ENCODE measurements at places on chromosomes 1 and 21.

- DNase-seq, result no peak
Measured at GRCh38 chr1:226983247-226983991, 43.3 kb downstream of the COQ8A start.

- no peak for DNase-seq
Measured at GRCh38 chr1:154176337-154176736, 15.6 kb downstream of the TPM3 start.

GRCh38 chr1:162213281-162213912 lies 143.9 kb downstream of the NOS1AP start:
- no peak for DNase-seq

- no peak for DNase-seq
Measured at GRCh38 chr1:32345289-32345827, 9.3 kb upstream of the MARCKSL1 start.

- DNase-seq, result no peak
Measured at GRCh38 chr1:14824314-14824915, 225.9 kb downstream of the KAZN start.

DNA sequence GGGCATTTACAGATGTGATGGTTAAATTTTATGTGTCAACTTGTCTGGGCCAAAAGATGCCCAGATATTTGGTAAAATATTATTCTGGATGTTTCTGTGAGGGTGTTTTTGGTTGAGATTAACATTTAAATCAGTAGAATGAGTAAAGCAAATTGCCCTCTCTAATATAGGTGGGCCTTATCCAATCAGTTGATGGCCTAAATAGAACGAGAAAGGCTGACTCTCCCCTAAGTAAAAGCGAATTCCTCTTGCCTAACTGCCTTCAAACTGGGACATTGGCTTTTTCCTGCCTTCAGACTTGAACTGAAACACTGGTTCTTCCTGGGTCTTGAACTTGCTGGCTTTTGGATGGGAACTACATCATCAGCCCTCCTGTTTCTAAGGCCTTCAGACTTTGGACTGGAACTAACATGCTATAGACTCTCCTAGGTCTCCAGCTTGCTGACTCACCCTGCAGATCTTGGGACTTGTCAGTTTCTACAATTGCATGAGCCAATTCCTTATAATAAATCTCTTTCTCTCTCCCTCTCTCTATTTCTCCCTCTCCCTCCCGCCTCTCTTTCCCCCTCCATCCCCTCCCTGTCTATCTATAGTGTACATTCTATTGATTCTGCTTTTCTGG lies 10.2 kb upstream of the NAV1 start:
- DNase-seq, result no peak

- DNase-seq, result no peak
Measured at GRCh38 chr1:217389895-217390294, 241.0 kb downstream of the GPATCH2 start.

DNA sequence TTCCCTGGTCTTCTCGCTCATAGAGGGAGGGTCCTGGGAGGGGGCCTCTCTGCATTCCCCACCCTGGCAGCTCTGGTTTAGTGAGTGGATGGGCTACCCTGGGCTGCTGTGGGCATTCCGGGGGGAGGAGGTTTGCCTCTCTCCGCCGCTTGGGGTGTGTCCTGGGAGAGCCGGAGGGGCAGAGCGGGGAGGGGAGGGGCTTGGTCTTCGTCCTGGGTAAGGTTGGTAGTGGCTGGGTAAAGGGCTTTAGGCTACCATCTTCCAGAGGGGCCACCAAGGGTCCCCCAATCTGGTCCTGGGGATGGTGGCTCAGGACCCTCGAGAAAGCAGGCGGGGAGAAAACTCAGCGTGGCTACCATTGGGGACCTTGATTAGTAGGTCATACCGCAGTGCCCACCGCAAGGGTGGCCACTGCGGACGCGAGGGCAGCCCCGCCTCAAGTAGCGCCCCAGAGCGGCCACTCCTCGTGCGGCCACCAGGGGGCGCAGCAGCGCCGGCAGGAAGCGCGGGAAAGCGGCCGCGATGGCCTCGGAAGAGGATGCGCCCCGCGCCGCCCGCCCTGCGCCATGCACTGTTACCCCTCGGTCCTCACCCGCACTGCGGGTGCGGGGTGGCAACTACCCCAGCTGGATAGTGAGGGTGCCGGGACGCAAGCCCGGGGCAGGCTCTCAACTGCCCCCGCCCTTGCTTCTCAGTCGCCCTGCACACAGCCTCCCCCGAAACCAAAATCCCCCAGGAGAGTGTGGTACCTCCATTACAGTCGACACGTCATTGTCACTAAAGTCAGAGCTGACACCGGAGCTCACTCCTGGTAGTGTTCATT lies 44.1 kb upstream of the SLC25A33 start:
- peak; percentile 65 for DNase-seq

GRCh38 chr1:61370177-61370912 lies 288.0 kb downstream of the NFIA start:
- no peak for DNase-seq

DNA sequence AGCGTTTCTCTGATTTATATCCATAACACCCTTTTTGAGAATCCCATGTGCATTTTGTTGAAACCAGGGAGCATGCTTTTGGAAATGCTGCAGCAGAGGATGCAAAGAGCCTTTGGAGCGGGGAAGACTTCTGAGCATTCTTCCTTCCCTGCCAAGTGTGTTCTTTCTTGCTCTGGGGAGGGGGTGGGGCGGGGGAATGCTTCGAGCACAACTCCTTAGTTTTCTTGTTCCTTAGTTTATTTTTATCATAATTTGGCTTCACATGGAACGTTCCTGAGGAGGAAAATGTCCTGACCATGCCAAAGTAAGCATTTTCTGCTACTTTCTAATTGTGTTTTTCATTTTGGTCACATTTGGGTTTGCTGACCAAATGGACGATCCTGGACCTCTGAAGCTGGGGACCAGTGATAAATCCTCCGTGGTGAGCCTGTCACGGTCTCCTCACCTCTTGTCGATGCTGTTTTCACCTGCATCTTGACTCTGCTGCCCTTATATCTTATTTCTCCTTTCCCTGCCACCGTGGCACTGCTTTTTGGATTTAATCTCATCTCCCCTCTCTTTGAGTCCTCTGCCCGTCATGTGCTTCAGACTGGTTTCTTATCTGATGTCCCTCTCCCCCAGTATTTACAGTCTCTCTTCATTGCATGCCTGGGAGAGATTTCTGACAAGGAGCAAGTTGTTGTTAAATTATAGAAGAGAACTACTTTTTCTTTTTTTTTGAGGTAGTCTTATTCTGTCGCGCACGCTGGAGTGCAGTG lies 2.4 kb downstream of the CTPS1 start:
- no peak for DNase-seq

DNA sequence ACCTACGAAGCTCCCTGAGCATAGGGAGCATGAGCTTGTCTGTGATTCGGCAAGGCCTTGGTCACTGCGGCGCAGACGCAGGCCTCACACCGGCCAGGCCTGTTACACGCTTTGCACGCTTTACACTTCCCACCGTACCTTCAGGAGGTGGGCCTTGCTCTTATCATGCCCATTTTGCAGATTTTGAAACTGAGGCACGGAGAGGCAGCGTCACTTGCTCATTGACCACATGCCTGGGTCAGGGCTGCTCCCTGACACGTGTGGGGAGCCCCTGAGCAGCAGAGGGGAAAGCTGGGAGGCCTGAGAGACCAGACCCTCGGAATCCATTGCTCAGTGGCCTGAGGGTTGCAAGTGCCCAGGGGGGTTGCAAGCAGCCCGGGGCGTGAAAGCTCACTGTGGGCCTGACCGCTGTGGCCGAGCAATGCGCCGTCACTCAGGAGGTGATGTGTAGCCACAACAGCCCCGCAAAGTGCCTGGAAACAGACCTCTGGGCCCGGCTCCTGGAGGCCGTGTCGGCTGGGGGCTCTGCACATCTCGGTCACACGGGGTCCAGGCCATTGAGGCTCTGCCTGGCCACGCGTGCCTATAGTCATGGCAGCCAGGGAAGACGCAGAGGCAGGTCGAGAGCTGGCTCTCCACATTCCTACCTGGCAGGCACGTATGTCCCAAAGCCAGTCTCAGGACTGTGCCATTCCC lies 6.9 kb downstream of the ARHGEF16 start:
- no peak for DNase-seq

DNA sequence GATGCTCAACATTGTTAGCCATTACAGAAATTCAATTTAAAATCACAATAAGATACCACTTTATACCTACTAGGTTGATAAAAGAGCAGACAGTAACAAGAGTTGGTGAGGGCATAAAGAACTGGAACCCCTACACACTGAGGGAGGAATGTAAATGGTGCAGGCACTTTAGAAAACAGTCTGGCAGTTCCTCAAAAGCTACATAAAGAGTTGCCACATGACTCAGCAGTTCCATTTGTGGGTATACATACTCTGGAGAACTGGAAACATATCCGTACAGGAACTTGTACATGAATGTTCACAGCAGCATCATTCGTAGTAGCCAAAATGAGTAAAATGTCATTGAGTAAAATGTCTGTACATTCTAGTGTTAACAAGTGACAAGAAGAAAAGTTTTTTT lies 17.0 kb downstream of the NSL1 start:
- DNase-seq, result no peak

- DNase-seq, result no peak
Measured at GRCh38 chr1:236148470-236148845, 6.1 kb downstream of the GPR137B start.

GRCh38 chr1:168112673-168113305 lies 23.9 kb downstream of the GPR161 start:
- DNase-seq, result peak; percentile 33

- no peak for DNase-seq
Measured at GRCh38 chr1:162680419-162681121, 48.3 kb downstream of the DDR2 start.

DNA sequence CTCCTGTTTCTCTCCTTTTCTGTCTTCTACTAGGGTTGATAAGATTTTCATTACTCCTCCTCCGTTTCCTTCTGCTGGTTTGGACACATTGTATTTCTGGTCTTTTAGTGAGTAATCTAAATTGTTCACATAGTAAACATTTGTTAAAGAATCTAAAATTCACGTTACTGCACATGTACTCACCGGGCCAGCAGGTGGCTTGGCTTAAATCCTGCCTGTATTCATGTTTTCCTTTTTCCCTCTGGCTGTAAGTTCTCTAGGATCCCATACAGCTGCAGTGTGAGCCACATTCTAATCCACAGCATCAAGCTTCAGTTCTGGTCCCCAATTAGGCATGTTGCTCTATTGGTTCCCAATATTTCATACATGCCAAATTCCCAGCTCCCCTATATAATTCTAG lies 958.3 kb downstream of the ADGRL2 start:
- no peak for DNase-seq

DNA sequence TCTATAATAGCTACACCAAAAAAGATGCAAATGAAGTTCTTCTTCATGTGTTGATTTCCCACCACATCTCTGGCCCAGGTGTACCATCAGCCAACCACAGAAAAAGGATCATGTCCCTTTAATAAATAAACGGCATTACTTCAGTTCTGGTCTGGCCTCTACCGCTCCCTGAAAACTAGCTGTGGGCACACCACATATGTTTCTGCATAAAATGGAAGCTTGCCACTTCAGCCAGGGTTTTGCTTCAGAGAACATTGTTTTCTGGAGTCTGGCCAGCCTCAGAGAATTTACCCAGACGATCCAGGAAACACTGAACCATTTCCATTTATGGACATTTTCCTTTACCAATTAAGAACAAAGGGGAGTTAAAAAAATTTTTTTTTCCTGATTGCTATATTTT lies 5.8 kb upstream of the LAMC2 start:
- no peak for DNase-seq

GRCh38 chr1:226809785-226810571 lies 60.4 kb upstream of the PSEN2 start:
- DNase-seq, result no peak

DNA sequence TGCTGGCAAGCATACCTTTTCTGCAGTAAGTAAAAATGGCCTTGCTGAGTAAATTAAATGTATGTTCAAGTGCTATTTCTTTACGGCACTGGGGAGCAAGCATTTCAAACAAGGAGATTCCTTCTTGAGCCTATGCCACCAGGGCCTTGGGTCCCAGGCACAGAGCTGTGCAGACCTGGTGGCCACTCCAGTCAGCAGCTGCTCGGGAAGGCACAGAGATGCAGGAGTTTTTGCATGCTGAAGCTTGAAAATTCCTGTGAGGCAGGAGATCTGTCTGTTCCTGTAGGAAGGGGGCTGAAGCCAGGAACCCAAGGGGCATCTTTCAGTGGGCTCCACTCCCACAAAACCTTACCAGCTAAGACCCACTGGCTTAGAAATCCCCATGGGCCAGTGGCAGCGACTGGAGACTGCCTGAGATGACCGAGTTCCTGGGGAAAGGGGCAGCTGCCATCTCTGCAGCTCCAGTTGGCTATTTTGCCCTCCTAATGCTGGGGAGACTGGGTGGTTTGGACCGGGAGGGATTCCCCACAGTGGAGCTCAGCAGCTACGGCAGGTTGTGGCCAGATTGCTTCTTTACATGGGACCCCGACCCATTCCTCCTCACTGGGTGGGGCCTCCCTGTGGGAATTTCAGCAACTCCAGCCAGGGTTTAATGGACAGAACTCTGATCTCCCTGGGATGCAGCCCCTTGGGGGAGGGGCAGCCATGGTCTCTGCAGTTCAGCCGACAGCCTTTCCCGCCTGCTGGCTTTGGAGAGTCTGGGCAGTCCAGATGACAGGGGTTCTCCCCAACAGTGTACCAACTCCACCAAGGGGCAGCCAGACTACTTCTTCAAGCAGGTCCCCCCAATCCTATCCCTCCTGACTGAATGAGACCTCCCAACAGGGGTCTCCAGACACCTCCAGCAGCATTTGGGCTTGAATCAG lies 8.4 kb upstream of the PGBD2 start:
- DNase-seq, result no peak

DNA sequence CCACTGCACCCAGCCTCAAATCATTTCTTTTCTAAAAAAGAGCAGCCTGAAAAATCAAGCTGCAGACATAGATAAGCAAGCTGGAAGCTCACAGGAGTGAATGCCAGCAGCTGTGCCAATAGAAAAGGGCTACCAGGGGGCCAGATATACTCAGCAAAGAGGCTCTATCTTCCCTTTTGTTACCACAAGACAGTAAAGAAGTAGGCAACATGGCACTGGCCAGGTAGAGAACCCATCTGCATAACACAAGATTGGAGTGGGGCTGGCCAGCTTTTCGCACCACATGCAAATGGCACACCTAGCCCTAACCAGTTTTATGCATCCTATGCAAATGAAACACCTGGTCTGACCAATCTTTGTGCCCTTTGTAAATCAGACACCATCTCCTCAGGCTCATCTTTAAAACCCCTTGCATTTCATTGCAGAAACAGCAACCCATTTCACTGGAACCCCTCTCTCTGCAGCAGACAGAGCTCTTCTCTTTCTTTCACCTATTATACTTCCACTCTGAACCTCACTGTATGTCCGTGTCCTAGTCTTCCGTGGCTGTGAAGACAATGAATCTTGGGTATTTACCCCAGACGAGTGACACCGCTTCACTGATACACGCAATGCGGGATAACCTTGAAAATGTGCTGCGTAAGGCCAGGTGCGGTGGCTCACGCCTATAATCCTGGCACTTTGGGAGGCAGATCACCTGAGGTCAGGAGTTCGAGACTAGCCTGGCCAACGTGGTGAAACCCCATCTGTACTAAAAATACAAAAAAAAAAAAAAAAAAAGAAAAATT lies 15.1 kb downstream of the CASP9 start:
- no peak for DNase-seq

GRCh38 chr1:81606656-81607055 lies 194.1 kb upstream of the ADGRL2 start:
- no peak for DNase-seq

GRCh38 chr1:8987881-8988617 lies 38.2 kb downstream of the SLC2A7 start:
- DNase-seq, result peak; percentile 36

- no peak for DNase-seq
Measured at GRCh38 chr1:240173836-240174235, 82.2 kb downstream of the FMN2 start.
